Right renal pelvis (tissue), 4 donors: ENCODE measurements at places on chromosomes 2 and 18.

GRCh38 chr2:24818721-24819167 lies 25.5 kb downstream of the CENPO start:
- DNase-seq, result no peak

GRCh38 chr18:37501136-37501535 lies 64.5 kb downstream of the CELF4 start:
- DNase-seq, result no peak

GRCh38 chr2:192444286-192444838 lies 249.6 kb upstream of the TMEFF2 start:
- no peak for DNase-seq

DNA sequence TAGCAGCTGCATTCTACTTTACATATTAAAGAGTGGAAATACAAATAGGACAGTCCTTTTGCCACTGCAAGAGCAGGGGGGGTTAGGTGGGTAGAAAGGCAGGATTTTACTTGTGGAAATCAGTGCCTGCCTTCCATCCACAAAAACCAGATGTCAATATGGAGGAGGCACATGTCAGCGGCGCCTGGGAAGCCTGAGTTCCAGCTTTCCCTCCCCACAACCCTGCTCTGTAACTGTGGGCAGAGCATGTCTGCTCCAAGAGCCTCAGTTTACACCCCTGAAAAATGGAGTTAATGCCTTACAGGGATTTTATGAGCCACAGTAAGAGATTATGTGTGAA lies 32.9 kb downstream of the STEAP3 start:
- no peak for DNase-seq

DNA sequence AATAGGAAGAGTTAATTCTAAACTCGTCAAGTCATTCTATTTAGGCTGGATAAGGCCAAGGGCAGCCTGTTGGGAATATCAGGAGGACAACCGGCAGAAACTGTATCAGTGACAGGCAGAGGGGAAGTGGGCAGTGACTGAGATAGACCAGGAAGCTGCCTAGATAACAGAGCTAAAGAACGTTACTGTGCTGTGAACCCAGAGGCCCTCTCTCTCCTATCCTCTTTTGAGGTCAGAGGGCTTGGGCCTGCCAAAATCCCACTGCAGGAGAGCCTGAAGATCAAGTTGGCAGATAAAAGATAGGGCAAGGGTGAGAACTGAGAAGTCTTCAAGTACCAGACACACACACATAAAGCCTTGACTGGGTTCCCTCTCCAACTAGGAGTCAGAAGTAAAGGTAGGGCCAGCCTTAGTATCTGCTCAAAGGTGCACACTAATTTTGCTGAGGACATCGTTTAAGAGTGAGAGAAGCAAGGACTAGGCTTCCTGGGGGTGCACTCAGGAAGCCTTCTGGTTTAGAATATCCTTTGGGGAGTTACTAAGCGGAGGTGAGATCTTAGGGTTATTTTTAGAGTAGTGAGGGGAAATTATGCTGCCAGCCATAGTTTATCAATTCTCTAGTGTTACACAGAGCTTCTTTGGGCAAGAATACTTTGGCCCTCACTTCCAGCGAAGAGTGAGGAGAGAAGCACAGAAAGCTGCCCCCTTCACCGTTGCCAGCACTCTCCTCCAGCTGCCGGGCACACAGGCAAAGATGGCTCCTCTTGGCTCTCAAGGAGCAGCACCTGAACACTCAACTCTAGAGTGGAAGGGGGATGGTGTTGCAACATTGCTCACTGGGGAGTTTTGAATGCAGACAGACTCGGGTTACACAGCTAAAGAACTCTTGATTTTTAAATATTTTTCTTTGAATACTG lies 9.8 kb downstream of the CAVIN2 start:
- DNase-seq, result no peak

- DNase-seq, result no peak
These were observed 433.8 kb upstream of the ID2 start for GRCh38 chr2:8247905-8248622.

- DNase-seq, result no peak
These were observed at the start of gene STEAP3 for GRCh38 chr2:119223521-119224390. Gene STEAP3, plus strand, starts transcription at chr2:119223834. Its CDS starts 7,179 bp downstream, at chr2:119231013.

DNA sequence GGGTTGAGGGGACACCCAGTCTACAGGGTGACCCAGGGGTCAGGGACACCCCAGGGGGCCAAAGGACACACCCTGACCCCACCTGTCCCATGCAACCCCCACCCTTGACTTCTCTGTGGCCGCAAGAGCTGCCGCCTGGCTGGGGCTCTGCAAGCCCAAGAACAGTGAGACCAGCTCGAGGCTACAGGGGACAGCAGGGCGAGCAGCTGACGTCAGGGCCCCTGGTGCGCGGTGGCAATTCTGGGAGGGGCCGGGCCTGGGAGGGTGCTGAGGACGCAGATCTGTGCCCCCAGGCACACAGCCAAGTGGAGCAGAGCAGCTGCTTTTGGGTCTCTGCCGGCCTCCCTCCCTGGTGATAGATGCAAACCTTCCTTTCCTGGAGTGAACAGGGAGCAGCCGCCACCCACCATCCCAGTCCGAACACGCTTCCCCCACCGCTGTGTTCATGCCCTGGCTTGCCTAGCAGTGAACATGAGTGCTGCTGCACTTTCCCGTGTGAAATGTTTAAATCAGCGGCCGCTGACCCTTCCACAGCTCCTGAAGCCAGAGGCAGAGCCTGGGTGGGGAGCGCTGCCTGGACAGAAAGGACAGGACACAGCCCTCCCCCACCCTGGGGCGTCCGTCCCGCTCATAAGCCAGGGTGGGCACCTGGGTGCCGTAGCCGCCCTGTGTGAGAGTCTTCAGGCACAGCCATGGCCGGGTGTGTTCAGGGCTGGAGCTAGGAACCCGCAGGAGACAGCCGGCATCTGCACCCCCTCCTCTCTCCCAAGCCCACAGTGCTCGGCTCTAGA lies 46.9 kb downstream of the SLC66A2 start:
- no peak for DNase-seq
